ENCODE measurements at places on chromosomes 3 and 15.

- no peak for DNase-seq
Observed at GRCh38 chr3:7682822-7683229, 818.8 kb upstream of the LMCD1 start.

- no peak for DNase-seq
Observed at GRCh38 chr3:132032959-132033358, 1.9 kb downstream of the CPNE4 start.

DNA sequence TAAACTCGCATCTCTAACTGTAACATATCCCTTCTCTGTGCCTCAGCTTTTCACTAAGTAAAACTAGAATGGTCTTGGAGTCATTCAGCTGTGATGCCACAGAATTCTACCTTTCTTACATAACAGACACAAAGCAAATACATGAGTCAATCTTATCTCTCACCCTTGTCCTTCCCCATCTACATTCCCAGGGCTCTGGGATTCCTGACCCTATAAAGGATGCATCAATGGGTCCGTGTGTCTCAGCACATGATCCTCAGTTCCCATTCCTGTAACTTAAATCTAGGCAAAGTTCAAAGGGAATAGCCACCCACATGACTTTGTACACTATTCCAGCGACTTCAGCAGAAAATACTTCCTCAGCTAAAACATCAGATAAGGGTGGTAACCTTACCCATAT lies 11.8 kb upstream of the ARL8B start:
- DNase-seq: no peak

DNA sequence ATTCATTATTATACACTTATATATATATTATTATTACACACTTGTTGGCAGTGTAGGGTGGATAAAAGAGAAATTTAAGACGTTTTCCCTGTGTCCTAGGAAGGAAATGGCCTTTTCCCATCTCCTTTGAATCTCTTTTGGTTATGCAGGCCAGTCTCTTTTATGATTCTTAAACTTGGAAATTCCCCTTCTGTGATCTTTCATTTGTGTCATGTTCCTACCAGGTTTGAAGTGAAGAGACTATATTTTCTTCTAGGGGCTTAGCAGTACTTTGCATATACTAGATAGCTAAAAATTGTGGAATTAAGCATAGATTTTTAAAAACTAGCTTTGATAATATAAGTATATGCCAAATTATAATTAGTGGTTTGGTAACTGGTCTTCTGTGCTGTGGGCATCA lies 58.5 kb downstream of the BBX start:
- DNase-seq: no peak

- no peak for DNase-seq
Observed at GRCh38 chr3:32384938-32385337, 6.7 kb upstream of the CMTM7 start.

DNA sequence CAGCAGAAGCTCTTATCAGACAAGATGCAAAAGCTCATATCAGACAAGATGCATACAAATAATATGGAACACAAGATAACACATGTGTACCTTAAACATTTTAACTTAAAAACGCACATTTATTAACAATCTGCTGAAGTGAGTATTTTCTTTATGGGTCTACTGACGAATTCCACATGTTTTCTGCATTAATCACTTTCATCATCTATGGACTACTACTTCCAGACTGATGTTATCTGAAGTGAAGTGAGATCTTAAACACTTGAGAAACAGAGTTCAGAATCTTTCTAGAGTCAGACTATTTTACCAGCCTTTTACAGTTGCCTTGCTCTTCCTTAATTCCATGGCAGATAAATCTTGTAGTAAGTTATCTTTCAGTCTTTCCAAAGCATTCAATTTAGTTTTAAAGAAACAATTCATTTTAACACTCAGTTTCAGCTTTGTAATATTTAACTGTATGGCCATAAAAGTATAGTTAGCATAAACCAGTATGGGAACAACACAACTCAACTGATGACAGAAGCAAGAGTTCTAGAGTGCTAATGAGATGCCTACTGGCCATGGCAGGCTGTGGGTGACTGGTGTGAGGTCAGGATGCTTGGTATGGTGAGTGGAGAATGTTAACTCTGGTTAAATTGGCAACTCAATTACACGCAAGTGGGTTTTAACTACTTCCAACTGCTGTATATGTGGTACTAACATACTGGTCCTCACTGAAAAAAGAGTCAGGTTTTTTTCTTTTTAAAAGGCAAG lies 9.8 kb downstream of the CMTM6 start:
- DNase-seq: no peak
